ENCODE measurements at places on chromosomes 12 and 14. TPM values are rescaled to one million over a fixed set of nuclear protein-coding genes. Genes with fewer than 3 reads are reported as not detected.

DNA sequence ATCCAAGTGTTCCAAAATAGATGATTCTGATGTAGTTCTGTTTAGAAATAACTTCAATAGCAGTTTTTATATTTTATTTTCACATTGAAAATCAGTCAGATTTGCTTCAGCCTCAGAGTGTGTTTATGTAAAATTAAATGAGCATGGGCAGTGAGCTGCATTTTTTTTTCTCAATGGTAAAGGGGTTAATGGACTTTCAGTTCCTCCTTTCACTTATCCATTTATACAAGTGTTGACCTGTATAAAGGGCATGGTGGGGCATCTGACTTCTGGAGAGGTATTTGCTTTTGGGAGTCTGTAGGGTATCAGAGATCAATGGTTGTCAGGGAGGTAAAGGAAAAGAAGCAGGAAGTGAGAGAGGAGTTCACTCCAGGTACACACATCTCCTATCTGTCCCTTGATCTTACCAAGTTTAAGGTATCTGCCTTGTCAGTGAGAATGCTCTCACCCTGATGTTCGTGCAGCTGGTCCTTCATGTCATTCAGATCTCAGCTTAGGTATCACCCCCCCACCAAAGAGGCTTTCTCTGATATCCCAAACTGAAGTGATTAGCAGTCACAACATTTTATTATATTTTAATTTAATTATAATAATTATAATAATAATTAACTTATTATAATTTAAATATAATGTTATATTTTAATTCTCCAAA lies 181.6 kb upstream of the LMNTD1 start:
- no peak for DNase-seq

Gene CCDC184
- 0.63 TPM for total RNA-seq

GRCh38 chr12:31324116-31324844 lies 1.7 kb downstream of the SINHCAF start:
- DNase-seq: peak; percentile 82

Gene CCDC38
- total RNA-seq: 0.12 TPM

DNA sequence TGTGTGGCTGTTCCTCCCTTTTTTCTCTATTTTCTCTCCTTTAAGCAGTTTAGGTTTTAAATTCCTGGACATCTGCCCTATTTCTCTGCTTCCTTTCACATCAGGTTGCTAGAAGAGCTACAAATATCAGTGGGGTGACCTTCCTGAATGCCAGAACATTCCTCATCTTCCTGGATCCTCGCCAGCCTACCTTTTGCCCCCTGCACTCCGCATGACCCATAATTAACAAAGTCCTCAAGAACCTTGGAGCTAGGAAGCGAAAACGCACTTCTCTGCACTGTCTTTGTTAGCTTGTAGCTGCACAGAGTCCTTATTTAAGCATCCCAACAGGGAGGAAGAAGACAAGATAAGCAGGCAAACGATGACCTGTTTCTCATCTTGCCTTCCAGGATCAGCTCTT lies 30.5 kb downstream of the VDR start:
- DNase-seq: no peak

DNA sequence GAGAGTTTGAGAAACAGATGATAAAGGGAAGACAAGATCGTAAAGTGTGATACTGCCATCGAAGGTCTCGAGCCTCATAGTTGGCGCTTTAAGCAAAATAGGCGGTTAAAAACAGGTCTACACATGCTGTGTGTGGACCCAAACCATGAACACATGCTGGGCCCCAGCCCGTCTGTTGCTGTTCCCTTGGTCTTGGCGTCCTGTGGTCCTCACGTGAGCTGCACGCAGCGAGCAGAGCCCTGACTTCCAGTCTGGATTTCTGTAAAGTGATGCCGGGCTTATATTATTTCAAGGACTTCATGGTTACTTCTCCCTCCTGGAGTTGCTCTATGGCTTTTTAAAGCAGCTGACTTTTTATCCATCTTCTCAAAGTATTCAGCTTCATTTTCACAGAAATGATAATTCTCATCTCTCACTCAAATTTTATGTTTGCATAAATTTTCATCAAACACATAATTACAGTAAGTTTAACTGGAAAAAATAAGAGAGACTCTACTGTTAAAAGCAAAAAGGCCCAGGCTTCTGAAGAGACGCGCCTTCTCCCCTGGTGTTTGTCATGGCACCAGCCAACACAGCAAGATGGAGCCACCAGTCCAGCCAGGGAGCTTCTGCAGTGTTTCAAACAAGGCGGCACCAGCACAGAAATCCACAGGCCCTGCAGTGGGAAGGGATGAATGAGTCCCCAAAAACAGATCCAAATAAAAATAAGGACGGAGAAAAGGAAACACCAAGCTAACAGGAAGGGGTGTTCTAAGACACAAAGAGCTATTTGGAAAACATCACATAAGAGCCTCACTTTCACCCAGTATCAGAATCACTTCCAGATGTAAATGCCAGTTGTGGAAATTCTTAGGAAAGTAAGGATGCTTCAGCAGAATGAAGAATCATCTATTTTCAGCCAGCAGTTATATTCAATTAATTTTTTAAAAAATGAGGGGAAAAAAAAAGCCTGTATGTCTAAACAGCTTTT lies 24.9 kb downstream of the SFSWAP start:
- no peak for DNase-seq

Gene RDH5
- total RNA-seq: 14.4 TPM

DNA sequence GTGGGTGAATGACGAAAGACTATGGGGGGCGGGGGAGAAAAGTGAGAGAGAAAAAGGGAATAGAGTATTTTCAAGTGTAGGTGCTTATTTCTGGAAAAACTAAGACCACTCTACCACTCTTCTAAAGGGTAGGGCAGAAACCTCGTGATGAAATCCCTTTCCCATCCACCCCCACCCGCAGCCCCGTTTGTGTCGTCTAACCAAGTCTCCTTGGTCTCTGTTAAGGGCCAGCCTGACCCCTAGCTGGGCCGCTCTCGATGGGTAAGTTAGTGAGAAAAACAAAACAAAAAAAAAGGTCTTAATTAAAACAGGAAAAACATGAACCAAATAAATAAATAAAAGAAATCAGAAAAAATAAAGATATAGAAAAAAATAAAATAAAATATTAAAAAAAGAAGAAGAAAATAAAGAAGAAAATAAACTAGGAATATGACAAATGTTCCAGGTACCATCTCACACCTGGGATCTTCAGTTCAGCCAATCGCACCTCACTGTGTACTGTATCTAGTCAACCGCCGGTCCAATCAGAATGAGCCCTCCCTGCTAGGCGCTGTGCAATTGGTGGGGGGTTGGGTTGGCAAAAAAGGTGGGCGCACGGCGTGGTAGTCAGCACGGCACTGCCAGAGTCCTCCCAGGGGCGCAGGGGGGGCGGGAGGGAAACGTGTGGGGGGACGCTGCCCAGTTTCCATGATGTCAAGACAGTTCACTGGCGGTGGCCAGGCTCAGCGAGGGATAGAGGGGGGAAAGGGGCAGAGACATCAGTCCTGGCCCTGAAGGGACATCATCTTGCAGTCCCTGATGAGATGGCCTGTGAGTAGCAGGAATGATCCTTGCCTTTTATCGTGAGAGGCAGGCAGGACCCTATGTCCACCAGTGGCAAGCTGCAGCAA lies 9.8 kb upstream of the CDH24 start:
- peak; percentile 21 for DNase-seq

Gene FAR2
- total RNA-seq: 12.6 TPM

GRCh38 chr14:73710737-73711136 lies 3.4 kb downstream of the PNMA1 start:
- DNase-seq: no peak

DNA sequence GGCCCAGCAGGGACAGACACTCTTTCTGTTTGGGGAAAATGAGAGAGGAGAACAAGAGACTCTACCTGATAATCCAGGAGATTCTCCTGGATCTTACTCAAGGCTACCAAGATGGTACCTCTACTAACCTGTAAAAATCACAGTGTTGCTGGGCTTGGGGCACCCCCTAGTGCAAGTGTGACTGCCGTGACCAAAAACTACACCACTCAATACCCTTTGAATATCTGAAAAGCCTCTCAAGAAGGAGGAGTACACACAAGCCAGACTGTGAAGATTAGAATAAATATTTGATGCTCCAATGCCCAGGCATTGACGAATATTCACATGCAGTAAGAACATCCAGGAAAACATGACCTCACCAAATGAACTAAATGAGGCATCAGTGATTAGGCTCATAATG lies 965.4 kb downstream of the LRFN5 start:
- no peak for DNase-seq

Gene ENDOU
- not detected for total RNA-seq

Gene RFLNA
- not detected for total RNA-seq

Gene CACNA1C
- 0.14 TPM for total RNA-seq

DNA sequence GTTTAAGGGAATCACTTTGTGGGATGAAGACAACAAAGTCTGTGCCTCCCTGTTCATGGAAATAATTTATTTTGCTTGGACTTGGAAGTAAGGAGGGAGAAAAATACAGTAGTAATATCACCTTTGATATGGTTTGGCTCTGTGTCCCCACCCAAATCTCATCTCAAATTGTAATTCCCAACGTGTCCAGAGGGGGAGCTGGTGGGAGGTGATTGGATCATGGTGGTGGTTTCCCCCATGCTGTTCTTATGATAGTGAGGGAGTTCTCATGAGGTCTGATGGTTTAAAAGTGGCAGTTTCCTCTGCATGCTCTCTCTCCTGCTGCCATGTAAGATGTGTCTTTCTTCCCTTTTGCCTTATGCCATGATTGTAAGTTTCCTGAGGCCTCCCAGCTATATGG lies 460.7 kb downstream of the NOVA1 start:
- DNase-seq: no peak

- no peak for DNase-seq
These were observed 131.4 kb upstream of the CNTN1 start for GRCh38 chr12:40560848-40561247.

- no peak for DNase-seq
These were observed 152.7 kb downstream of the PLEKHA5 start for GRCh38 chr12:19282133-19282699.
